Osteoblast (primary cell): ENCODE measurements at places on chromosomes 3 and 15. TPM values are rescaled to one million over a fixed set of nuclear protein-coding genes. Genes with fewer than 3 reads are reported as not detected.

DNA sequence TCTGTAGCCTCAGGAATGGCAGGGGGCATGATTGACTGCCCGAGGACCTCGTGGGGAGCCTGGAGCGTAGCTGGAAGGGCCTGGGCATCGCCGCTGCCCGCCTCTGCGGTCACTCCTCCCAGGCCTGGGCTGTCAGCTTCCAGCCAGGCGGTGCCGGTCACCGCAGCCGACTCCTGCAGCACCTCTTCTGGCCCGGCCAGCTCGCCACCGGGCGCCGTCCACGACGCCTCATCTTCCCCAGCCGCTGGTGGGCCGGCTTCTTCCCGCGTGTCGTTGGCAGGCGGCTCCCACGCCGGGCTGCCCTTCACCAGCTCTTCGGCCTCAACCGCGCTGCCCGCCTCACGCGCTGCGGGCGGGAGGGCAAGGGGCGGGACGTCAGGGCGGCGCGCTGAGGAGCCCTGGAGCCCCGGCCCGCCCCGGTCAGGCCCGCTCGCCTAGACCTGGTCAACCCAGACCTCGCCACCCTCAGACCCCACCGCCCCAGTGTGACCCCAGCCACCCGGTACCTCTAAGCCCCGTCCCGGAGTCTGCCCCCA lies 1.0 kb downstream of the CSPG5 start:
- H3K4me1 ChIP-seq, result no peaks in the 10 kb centered on the region
- H3K36me3 ChIP-seq, result no peaks in the 10 kb centered on the region
- H3K27me3 ChIP-seq, result peaks cover 53% of the 10 kb centered on the region
- peak; percentile 95 for DNase-seq

Gene CHDH
- total RNA-seq, result 0.72 and 0.88 TPM in 2 replicates

DNA sequence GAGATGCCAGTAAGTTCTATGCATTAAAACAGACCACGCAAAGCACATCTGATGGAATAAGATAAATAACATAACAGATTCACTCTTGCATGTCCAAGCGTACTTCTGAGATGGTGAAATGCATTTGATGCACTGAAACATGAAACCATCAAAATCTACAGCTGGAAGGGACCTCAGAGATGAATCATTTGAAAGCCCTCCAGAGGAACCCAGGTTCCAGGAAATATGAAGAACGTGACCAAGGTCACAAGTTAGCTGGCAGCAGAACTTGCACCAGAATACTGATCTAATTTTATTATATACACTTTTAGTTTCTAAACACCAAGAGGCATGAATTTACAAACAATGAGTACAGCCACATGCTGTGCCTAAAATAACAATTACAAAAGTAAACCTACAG lies 957.1 kb downstream of the FHIT start:
- H3K4me3 ChIP-seq, result no peak overlapping the region
- no peaks in the 10 kb centered on the region for H3K27me3 ChIP-seq
- H3K36me3 ChIP-seq, result no peaks in the 10 kb centered on the region
- H3K27ac ChIP-seq, result no peak overlapping the region
- peaks cover 2% of the 10 kb centered on the region for H3K4me1 ChIP-seq

DNA sequence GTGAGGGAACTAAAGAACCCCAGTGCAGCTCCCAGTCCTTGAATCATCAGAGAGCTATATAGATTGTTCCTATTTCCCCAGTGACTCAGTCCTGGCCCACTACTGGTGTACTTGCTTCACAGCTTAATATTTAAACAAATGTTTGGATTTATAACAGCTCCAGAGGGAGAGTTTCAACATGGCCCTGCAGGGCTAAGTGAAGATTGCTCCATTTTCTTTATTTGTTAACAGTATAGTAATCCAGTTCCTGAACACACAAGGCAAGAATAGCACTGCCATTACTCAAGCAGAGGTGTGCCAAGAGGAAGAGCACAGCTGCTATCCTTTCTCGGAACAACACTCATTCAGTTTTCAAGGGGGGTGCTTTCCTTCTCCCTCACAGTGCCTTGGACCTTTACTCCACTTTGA lies 6.5 kb downstream of the SQOR start:
- peak overlapping the region; percentile 94 for H3K27ac ChIP-seq
- DNase-seq, result peak; percentile 91
- peak overlapping the region; percentile 26 for H3K4me3 ChIP-seq
- no peaks in the 10 kb centered on the region for H3K36me3 ChIP-seq
- no peaks in the 10 kb centered on the region for H3K27me3 ChIP-seq

DNA sequence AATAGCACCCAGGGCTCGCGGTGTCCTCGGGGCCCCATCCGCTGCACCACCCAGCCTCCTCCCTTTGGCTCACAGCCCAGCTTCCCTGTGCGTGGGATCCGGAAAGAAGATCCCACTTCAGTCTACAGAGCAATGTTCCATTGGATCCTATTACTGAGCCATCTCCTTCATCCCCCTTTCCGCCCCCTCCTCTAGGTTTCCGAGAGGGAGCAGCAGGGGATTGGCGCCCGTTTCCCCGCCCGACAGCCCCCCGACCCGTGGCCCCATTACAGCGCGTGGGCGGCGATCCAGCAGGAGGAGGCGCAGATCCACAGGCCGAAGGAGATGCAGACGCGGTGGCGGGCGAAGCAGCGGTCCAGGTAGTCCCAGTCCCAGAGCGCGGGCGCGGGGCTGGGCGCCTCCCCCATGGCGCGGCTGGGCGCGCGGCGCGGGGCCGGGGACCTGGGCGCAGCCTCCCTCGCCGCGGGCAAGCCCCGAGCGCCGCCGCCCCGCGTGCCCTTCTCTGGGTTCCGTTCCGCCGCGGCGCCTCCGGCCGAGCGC lies 340 bp downstream of the TMEM44 start:
- peak overlapping the region; percentile 86 for H3K4me3 ChIP-seq
- H3K4me1 ChIP-seq, result peaks cover 5% of the 10 kb centered on the region
- H3K27ac ChIP-seq, result peak overlapping the region; percentile 71
- H3K36me3 ChIP-seq, result peaks cover 27% of the 10 kb centered on the region
- H3K27me3 ChIP-seq, result no peaks in the 10 kb centered on the region

DNA sequence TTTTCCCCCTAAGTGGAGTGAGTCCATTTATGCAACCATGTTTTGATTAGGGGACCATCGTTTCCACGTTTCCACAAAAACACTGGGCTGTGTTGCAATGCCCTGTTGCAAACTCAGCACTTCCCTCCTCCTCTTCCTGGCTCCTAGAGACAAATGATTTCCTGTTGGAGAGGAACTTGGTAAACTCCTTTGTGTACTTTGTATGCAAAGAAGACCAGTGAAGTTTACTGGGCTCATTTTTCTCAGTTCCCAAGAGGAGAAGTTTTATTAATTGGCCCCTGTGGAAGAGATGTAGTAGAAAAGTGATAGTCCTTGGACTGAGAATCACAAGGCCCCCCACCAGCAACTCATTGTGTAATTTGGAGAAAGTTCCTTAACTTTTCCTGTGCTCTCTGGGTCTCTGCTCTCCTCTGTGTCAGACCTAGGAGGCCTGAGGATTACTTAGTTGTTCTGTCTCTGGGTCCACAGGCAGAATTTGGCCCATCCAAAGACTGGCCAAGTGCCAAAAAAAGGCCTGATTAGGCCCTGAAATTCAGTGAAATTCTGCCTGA lies 95.0 kb downstream of the ATG7 start:
- H3K27ac ChIP-seq, result peak overlapping the region; percentile 43
- H3K4me3 ChIP-seq, result no peak overlapping the region
- H3K27me3 ChIP-seq, result no peaks in the 10 kb centered on the region
- peaks cover 26% of the 10 kb centered on the region for H3K4me1 ChIP-seq
- DNase-seq, result no peak

DNA sequence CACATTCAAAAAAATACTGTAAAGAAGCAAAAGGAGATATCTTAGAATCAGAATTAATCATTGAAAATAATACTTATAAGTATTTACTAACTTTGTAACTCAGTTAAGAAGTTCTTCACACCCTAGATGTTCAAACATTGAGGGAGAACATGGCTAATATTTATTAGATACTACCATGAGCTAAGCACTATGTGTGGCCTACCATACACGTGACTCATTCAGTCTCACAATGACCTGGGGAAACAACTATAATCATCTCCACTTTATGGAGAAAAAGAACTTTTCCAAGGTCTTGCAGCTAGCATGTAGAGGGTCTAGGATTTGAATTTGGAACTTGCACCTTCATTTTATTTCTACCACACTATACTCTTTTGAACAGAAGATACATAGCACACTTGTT lies 361.9 kb upstream of the CFAP20DC start:
- no peak overlapping the region for H3K27ac ChIP-seq
- DNase-seq, result no peak
- no peak overlapping the region for H3K4me3 ChIP-seq
- no peaks in the 10 kb centered on the region for H3K27me3 ChIP-seq
- no peaks in the 10 kb centered on the region for H3K36me3 ChIP-seq

- no peaks in the 10 kb centered on the region for H3K27me3 ChIP-seq
- DNase-seq, result no peak
- peaks cover 6% of the 10 kb centered on the region for H3K36me3 ChIP-seq
- no peak overlapping the region for H3K4me3 ChIP-seq
Measured at GRCh38 chr3:65425880-65426279, 612.8 kb downstream of the MAGI1 start.

DNA sequence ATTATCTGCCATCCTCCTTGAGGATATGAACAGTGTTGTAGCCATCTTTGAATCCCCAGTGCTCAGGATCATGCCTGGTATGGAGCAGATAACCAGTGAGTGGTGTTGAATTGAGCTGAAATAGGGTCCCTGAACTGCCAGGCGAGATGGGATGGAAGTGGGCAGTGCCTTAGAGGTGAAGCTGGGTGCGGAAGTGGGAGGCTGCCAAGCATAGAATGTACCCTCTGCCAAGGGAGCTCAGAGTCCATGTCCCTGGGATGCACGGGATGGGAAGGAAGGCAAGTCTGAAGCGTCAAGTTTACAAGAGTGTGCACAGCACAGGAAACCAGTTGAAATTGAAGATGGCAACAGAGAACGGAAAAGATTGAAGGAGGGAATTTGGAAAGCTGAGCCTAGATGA lies 147.0 kb downstream of the CACNA1D start:
- no peak for DNase-seq
- H3K27me3 ChIP-seq, result no peaks in the 10 kb centered on the region
- H3K4me1 ChIP-seq, result no peaks in the 10 kb centered on the region

DNA sequence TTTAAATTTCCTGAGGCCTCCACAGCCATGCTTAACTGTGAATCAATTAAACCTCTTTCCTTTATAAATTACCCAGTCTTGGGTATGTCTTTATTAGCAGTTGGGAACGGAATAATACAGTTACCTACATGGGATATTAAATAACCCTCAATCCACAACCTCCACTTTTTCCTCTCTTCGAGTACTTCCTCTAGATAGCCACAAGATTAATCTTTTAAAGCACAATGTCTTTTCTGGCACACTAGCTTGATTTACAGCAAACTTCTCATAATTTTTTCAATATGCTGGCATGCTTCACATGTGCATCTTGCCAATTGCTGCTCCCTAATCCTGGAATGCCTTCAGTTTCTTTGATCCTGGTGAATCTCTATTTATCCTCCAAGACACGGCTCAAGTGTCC lies 92.2 kb downstream of the P2RY1 start:
- no peak overlapping the region for H3K4me3 ChIP-seq
- no peaks in the 10 kb centered on the region for H3K27me3 ChIP-seq
- DNase-seq, result no peak
- no peak overlapping the region for H3K27ac ChIP-seq
- no peaks in the 10 kb centered on the region for H3K36me3 ChIP-seq
- no peaks in the 10 kb centered on the region for H3K4me1 ChIP-seq
